Stimulated activated CD8-positive, alpha-beta memory T cell treated with anti-CD3 and anti-CD28 coated beads, Interleukin-2, amount 100 ng/mL, for 1 hour (primary cell): ENCODE measurements at places on chromosomes 2 and 18.

GRCh38 chr2:222057347-222058073 is 241.3 kb downstream of the PAX3 start:
- DNase-seq, result no peak

- no peak for DNase-seq
Observed at GRCh38 chr2:187769437-187769836, 215.2 kb upstream of the TFPI start.

DNA sequence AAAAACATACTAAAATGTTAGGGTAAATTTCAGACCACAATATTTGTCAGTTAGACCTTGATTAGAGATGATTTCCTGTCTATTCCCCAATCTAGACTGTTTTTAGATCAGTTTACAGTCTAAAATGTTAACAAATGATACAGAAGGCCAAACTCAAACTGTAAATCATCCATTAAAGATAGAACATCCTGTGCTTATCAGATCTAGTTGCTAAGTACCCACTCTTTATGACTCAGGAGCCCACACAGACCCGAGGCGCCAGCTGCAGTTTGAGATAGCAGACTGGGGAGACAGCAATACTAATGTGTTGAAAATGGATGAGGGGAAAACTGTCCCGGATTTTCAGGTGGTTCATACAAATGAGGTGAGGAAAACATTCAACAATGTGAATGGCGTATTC is 113.3 kb downstream of the SCG2 start:
- no peak for DNase-seq

DNA sequence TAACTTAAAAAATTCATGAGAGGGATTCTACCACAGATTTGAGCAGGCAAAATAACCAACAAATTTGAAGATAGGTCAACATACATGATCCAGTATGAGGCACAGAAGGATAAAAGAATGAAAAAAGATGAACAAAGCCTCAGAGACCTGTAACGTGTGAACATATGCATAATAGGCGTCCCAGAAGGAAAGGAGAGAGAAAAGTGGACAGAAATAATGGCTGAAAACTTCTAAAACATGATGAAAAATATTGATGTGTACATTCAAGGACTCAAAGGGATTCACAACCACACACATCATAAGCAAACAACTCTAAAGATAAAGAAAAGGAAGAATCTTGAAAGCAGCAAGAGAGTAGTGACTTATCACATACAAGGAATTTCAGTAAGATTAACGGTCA is 100.1 kb upstream of the PARD3B start:
- no peak for DNase-seq

GRCh38 chr2:193980599-193980998 is 1676.4 kb upstream of the SLC39A10 start:
- no peak for DNase-seq

- DNase-seq, result no peak
Observed at GRCh38 chr2:110883406-110883805, 151.0 kb downstream of the ACOXL start.
